ENCODE measurements at places on chromosomes 11 and 22.
A peak's percentile ranks its signal among the peaks of the same experiment; 100 is the strongest.

DNA sequence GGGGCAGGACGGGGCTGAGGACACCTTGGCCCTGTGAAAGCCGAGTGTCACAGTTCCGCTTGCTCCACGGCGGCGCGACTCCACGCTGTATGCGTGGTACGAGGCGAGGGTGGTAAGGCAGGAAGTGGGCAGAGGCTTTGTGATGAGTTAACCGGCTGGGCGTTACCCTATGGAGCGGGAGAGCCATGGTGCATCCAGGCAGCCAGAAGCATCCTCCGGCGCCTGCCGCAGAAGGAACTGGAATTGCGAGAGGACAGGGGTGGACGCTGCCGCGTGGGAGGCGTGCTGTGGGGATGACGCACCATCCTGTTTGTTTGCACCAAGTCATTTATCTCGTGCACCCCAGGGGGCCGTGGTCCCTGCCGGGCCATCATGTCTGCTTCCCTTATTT, 643.9 kb downstream of the BRD1 start:
- DNase-seq = no peak

GRCh38 chr11:109957000-109957399, 136.2 kb upstream of the ZC3H12C start:
- no peak for DNase-seq

DNA sequence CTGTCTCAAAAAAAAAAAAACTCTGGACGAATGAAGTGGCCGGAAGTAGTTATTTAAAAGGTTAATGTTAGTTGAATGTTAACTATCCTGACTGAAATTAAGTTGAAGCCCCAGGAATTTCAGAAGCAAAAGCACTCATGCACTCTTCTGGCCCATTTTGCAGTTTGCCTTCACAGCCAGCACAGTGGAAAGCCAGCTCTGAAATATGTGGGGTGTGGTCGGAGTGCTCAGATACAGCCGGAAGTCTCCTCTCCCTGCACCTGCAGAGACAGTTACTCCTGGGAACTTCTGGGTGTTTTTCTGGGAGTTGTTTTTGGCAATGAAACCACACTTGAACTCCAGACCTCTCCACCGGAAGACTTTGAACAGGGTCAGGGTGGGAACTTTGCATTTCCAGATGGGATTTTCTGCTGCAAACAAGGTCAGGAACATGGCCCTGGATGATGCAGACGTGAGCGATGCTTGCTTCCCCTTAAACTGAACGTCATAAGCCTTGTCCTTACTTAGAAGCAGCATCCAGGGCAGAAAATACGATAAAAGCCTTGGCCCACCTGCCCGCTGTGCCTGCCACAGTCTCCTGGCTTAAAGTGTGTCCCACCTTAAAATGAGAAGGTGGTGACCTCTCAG, 21.5 kb upstream of the CABP2 start:
- peak; percentile 79 for DNase-seq

GRCh38 chr11:17154409-17155159, 53.2 kb downstream of the PIK3C2A start:
- no peak for DNase-seq

DNA sequence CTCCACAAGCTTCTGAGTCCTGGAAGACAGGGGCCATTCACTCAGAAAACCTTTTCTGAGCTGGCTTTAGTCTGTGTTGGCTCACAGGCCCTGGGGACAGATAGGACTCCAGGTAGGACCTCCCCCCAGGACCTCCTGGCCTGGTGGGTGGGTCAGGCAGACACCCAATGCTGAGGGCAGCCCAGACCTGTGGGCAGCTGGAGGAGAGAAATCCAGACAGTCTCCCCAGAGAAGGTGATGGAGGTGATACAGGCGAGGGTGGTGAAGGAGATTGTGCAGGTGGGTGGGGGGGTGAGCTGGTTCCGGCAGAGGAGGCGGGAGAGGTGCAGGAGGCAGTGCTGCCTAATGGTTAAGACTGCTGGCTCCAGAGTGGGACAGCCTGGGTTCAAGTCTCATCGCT, 15.6 kb downstream of the LRRC32 start:
- no peak for DNase-seq

GRCh38 chr11:122743949-122744348, 88.4 kb downstream of the UBASH3B start:
- no peak for DNase-seq

DNA sequence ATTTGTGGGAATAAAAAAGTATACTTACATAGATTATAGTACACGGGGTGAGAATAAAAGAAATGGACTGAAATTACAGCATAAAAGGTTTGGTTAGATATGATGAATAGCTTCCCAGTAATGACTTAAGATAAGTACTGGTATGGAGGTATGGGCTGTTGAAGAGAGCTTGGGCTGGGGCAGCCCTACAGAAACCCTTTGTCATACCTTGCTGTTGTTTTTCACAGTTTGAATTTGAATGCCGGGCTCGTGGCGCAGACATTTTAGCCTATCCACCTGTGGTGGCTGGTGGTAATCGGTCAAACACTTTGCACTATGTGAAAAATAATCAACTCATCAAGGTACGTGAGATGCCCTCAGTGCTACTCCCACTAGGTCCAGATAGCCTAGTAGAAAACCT, 42.3 kb upstream of the RBX1 start:
- no peak for DNase-seq

- no peak for DNase-seq
Observed at GRCh38 chr11:31620434-31620833, 110.9 kb downstream of the ELP4 start.

- no peak for DNase-seq
Observed at GRCh38 chr11:44753961-44754645, 27.3 kb downstream of the TSPAN18 start.

DNA sequence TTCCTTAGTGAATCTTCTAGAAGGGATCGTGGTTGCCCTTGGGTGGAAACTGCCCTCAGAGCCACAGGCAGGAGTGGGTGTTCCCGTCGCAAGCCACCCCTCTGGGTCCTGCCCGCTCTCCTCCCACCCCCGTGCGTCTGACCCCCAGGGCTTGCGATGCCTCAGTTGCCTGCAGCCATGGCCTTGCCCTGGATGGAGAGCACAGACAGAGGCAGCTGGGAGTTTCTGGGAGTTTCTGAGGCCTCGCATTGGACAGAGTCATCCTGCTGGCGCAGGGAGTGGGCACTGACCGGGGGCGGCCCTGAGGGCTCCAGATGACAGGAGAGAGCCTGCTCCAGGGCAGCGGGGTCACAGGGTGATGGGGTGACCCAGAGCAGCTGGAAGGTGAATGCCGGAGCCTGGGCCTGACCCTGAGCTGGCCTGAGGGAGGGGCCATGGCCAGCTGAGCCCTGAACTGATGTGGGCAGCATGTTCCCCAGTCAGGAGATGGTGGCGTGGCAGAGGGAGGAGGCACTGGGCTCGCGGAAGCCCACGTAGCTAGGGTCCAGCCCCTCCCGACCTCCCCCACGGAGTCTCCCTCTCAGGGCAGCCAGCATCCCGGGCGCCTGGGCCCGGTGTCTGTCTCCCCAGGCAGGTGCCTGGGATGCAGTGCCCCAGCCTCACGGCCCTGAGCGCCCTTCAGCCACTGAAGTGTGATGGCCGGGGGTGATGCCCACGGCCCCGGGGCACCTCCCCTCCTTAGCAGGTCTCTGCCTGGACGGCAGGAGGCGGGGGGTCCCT, 1236.2 kb downstream of the BRD1 start:
- DNase-seq = no peak

GRCh38 chr22:37549704-37550059, 10.6 kb upstream of the CDC42EP1 start:
- no peak for DNase-seq

DNA sequence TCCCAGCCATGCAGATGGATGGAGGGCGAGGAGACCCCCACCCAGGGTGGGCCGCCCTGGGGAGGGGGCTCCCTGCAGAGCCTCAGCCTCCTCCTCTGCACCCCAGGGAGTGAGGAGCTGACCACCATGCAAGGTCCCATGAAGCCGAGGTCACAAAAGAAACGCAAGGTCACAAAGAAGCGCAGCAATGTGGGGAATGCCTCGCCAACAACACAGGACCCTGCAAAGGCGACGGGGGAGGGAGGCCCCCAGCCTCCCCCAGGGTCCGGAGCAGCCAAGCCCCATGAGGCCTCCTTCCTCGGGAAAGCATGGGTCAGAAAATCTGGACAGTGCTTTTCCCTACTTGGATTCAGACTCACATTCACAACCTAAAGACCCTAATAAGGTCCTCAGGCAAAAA, 191.5 kb downstream of the BRD1 start:
- no peak for DNase-seq

DNA sequence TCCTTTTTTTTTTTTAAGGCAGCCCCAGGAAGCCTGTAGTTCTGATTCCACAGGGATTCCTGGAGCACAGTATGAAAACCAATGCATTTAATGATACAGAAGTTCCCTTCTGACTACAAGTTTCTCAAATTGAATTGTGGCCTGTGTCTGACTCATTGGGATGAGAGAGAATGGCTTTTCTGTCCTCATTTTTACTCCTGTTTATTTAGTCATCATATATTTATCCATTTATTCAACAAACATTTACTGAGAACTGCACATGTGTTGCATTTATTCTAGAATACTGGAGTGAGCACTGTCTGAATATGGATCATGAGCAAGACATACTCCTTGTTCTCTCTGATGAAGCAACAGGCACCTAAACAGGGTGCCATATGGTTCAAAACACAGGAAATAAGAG, 231.2 kb downstream of the NTM start:
- DNase-seq = no peak

GRCh38 chr11:113345978-113346377, 31.6 kb downstream of the TTC12 start:
- DNase-seq = no peak

DNA sequence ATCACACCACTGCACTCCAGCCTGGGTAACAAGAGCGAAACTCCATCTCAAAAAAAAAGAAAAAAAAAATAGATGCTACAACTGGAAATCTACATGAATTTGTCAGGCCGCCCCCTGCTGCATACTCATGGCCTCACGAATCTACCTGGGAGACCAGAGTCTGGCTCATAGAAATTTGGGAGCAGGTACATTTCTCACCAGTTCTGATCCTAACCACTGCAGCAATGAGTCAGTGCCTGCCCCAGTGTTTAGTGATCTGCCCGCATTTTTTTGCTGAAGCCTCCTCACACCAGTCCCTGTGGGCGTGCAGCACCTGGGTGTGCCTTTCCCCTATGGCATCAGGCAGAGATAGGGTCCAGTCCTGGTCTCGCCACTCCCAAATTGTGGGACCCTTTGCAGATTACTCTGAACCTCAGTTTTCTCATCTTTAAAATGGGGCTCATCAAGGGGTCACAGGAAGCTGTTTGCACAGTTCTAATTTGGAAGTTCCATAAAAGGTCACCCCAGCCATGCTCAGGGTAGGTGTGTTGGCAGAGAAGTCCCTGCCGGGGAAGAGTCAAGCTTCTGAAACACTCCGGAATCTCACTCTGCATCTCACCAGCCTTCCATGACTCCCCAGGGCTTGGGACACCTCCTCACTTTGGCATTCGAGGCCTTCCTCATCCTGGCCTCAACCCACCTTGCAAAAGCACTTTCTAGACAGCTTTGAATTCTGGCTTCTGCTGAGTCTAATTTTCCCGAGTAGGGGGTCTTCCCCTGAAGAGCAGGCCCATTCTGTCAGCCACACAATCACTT, 39.3 kb upstream of the LINC01488 start:
- peak; percentile 88 for DNase-seq

Measured in SW480 (cell line).